ENCODE measurements at places on chromosomes 12 and 14.

- DNase-seq: no peak
Measured at GRCh38 chr12:47868041-47868440, 36.8 kb downstream of the VDR start.

DNA sequence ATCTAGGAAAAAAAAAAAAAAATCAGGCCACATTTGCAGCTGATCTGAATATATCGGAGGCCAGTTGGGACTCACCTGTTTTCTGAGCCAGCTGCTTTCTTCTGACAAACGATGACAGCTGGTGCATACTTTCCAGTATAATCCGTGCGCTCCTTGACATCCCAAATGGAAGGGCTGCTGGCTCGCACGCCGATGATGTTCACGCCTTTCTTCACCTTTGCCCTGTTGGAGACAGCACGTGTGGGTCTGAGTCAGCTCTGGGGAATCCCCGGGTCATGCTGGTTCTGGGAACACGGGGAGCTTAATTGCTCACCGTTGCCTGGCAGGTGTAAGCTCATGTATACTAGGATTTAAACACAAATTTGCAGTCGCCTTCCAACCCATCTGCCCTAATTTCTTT is 372.8 kb downstream of the TMEM132D start:
- DNase-seq: no peak

- DNase-seq: no peak
Measured at GRCh38 chr12:2389079-2389790, 336.4 kb downstream of the CACNA1C start.

GRCh38 chr14:30193101-30193500 is 265.5 kb upstream of the PRKD1 start:
- no peak for DNase-seq

DNA sequence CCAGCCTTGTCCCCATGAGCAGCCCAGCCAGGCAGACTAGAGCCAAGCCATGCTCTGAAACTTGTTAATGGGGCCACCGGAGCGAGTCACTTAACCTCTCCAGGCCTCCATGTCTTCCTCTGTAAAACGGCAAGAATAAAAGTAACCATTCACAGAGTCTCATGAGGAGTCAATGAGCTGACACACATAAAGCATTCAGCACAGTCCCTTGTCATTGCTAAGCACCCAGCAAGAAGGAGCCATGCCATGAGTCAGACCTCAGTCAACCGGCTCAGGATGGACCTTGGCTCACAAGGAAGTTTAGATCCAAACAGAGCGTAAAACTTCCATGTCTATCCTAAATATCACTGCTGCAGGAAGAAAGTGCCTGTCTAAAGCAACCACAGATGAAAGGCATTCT is 10.6 kb downstream of the FICD start:
- no peak for DNase-seq

DNA sequence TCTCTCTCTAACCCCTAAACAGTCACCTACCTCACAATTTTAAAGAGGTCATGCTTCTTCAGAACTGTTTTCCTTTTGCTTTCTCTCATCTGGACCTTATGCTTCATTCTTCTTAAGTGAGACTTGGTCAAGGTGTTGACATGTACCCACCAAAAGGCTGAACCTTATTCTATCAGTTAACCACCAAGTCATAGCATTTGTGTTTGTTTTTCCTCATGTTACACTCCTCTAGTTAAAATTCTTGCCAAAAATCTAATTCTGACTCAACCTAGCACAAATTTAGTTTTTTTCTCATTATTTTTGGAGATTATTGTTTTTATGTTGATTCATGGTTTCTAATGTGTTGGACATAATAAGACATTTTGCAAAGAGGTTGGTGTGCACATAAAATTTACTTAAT is 578.6 kb downstream of the SLC16A7 start:
- DNase-seq: no peak

GRCh38 chr12:57146092-57146491 is 1.3 kb downstream of the LRP1-AS start:
- no peak for DNase-seq

DNA sequence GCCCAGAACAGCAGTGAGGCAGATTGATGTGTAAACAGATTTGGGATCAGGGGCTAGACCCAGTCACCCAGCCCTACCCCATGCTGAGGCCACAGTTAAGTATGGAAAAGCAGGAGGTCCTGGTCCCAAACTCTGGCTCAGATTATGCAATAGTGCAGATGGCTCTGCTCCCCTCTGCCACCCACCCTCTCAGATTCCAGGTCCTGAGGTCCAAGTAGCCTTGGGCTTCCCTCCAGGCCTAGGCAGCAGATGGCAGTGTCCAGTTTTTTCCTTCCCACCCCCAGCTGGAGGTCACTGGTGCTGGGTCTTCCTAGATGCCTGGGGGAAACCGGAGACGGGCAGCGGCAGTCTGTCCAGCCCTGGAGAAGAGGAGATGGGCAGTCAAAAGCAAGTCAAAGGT is 2.8 kb upstream of the DHH start:
- no peak for DNase-seq

GRCh38 chr12:74981541-74981940 is 228.1 kb downstream of the KCNC2 start:
- no peak for DNase-seq

- no peak for DNase-seq
Measured at GRCh38 chr14:95770777-95771176, 56.9 kb upstream of the TCL1A start.

- no peak for DNase-seq
Measured at GRCh38 chr14:100439781-100440180, 116.6 kb downstream of the SLC25A47 start.

DNA sequence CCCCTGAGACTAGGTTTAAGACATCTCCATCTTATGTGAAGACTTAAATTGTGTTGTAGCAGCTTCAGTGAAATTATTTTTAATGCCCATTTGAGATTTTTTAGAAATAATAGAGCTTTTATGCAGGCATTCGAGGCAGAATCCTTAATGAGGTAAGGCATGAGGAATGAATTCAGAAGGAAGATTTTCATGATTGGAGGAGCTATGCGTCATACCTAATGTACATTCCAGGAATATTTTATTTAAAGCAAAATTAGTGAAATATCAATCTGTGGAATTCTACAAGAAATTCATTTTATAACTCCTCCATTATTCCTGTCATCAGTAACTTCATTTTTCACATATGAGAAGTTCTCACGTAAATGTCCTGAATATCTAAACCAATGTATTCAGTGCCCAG is 36.0 kb upstream of the GARIN6 start:
- DNase-seq: no peak

- DNase-seq: no peak
Measured at GRCh38 chr14:102452302-102452701, 57.3 kb downstream of the ANKRD9 start.

DNA sequence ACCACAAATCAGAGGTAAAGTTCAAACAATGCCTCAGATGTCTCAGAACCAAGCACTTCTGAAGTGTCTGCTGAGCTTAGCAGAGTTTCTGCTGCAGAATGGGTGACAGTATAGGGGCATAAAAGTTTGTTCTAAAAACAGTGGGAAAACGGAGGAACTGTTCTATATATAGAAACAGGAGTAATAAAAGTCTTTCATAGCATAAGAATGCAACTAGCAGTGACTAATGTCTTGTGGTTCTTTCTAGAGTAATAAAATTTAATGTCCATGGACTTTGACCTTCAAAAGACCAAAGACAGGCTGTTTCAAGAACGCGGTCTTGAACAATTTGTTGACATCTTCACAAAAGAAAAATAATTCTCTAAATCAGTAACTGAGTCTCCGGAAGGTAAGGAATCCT is 107.5 kb upstream of the FAR2 start:
- DNase-seq: no peak

GRCh38 chr14:24195186-24196070 is at the start of gene TM9SF1:
Gene TM9SF1, minus strand, starts transcription at chr14:24195441. Its CDS starts 422 bp downstream, at chr14:24195019.
- DNase-seq: peak; percentile 87

DNA sequence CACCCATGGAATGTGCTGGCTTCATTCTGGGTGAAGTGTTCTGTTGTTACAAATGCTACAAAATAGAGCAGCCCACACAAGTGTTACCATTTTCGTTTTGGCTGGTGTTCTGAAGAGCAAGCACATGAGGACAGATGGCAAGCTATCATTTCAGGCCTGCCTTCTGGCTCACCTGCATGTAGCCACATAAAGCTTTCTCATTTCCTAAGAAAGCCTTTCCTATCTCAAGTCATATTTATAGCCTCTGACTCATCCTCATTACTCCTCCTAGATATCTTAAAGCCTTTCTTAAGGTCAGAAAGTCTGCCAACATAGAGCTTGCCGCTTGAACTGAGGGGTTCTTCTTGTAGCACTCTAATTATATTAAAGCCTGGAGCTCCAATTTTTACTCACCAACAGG is 89.0 kb downstream of the PTPRR start:
- no peak for DNase-seq

GRCh38 chr12:96233168-96233567 is 39.0 kb downstream of the ELK3 start:
- no peak for DNase-seq

GRCh38 chr12:50187084-50187900 is 20.1 kb upstream of the CERS5 start:
- no peak for DNase-seq

DNA sequence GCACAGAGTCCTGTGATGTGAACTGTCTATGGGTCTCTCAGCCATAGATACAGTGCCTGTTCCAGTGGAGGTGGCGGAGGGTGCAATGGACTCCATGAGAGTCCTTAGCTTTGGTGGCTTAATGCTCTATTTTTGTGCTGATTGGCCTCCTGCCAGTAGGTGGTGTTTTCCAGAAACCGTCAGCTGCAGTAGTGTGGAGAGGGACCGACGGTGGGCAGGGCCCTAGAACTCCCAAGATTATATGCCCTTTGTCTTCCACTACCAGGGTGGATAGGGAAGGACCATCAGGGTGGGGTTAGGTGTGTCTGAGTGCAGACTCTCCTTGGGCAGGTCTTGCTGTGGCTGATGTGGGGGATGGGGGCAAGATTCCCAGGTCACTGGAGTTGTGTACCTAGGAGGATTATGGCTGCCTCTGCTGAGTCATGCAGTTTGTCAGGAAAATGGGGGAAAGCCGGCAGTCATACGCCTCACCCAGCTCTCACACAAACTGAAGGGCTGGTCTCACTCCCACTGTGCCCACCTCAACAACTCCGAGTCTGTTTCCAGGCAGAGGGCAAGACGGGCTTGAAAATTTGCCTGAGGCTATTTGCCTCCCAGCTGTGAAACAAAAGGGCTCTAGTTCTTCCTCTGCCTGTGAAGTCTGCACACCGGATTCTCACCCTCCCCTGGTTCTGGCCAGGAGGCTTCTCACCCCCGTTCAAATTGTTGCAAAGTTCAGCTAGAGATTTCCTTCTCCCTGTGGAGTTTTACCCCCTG is 24.9 kb upstream of the ZDHHC17 start:
- no peak for DNase-seq

GRCh38 chr12:24776861-24777260 is 172.0 kb downstream of the BCAT1 start:
- DNase-seq: no peak

Measured in stimulated activated naive B cell treated with anti-CD40 and anti-IgM and Interleukin-4, amounts not matched to agents 10 μg/mL and 1 μg/mL and 100 μg/mL, for 72 hours (primary cell).